Activated T-helper 9 cell treated with anti-CD3 and anti-CD28 coated beads, Interleukin-2, amount 50 U/mL, for 16 hours (primary cell): ENCODE measurements at places on chromosomes 2 and 18.

- DNase-seq = no peak
Observed at GRCh38 chr2:75798569-75798968, 87.9 kb upstream of the GCFC2 start.

DNA sequence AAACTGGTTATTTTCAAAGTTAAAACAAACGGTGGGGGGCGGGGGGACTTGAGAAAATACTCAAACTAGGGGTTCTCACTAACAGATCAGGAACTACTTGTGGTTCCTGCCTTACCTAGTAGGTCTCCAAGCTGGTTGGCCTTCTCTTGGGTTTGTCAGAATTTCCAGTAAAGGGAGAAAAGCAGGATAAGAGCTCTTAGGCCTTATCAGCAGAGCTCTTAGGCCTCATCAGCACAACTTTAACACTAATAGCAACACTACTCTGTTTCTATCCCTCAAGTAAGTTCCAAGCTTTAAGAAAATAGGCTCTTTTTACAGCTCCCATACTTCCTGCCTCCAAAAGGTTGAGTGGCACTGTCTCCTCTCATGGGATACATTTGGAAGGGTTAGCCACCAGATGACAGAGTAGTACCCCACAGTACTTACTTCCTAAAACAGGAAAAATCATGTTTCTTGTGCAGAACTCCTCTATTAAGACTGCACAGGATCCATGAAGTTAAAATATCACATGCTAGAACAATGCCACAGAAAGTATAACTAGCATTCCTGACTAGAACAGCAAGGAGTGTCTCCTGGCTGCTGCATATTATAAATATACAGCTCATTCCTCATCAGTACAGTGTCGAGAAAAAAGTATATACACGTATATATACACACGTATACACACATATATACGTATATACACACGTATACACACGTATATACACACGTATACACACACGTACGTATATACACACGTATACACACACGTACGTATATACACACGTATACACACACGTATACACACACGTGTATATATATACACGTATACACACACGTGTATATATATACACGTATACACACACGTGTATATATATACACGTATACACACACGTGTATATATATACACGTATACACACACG is 6.1 kb downstream of the FBXO11 start:
- DNase-seq = no peak

- DNase-seq = no peak
Observed at GRCh38 chr2:21642647-21643046, 518.9 kb downstream of the TDRD15 start.

GRCh38 chr2:8230466-8230865 is 451.4 kb upstream of the ID2 start:
- no peak for DNase-seq

DNA sequence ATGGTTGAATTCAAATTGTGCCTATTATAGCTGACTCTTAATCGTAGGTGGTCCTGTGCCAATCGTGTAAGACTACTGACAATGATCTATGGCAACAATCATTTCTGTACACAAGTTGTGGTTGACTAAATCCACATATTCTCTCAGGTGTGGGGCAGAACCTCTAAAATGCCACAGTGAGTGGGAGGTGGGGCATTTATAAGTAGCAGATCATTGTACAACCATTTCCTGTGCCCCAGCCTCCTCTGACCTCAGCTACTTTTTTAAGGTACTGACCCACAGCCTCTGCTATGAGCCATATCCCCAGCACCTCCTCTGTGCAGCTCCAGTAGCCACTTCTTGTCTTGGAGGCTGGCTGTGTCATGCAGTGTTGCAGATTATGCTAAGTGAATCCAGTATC is 48.6 kb upstream of the RAPH1 start:
- no peak for DNase-seq

GRCh38 chr2:102313471-102313870 is 2.1 kb downstream of the IL1RL1 start:
- DNase-seq = no peak

GRCh38 chr2:61220768-61221167 is 58.8 kb downstream of the C2orf74 start:
- no peak for DNase-seq

DNA sequence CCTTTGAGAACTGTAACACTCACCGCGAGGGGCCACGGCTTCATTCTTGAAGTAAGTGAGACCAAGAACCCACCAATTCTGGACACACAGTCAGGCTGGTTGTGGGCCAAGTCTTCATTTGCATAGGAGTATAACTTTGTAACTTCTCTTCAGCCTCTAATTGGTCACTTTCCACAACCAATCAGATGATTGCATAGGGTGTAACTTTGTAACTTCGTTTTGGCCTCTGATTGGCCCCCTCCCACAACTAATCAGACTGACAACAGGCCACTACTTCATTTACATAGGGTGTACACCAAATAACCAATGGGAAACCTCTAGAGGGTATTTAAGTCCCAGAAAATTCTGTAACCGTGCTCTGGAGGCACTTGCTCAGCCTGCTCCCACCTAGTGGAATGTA is 77.5 kb upstream of the TCF4 start:
- no peak for DNase-seq

DNA sequence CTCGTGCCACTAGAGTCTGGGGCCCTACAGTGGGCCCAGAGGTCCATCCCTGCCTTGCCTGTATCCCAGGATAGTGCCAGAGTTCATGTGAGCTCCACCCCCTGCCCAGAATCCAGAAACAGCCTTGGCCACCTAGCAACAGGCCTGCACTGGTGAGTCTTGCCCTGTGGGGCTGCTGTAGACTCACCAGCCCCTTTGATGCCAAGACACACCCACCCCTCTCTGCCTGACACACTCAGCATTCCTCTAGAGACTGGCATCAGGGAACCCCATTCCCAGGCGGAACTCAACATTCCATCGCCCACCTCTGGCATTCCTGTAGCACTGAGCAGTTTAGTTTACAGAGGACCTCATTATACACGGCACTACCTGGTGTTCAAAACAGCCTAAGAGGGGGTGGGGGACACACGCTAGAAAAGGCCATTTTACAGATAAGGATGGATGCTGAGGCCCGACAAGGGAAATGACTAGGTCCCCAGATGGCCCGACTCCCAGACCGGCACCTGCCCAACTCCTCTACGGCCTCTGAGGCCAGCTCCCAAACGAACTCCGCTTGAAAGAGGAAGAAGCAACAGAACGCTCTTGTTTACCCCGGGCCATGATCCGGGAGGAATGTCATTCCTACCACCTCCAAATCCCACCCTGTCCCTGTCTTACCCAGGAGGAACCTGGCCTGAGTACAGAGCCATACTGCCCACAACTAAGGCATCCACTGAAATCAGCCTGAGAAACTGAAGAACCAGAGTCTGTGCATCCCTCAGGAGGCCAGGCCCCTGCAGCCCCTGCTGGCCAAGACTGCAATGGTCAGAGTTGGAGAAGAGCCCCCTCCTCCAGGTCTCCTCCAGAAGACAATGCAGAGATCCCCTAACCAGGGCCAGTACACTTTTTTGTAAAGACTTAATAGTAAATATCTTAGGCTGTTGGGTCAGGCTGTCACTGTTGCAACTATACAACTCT is 180.2 kb downstream of the TNS1 start:
- DNase-seq = no peak

DNA sequence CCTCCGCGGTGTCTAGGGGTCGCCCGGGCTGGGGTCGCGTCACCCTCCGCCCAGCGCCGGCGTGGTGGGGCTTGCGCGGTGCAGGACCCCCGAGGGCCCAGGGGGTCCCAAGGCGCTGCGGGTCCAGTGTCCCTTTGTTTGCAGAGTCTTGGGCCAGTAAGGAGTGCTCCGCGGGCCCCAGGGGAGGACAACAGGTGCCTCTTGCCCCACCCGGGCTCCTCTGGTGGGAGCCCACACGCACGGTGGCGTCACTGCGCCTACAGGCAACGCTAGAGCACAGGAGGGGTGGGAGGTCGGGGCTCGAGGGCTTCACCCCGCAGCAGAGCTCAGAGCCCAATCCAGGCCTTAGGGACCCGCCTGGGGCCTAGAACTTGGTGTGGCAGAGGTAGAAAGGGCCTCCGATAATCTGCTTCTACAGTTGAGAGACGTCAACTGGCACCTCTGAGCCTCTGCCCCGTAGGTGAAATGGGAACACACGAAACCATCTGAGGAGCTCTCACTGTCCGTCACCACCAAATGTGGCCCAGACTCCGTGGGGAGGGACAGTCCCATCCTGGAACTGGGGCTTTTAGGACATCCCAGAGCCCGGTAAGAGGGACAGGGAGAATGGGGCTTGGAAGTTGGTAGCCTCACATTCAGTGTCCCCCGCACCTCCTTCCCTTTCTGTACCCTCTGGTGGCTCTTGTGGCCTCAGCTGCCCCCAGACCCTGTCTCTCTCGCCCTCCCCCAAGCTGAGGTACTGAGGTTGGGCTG is 1.4 kb downstream of the ARID5A start:
- DNase-seq = peak; percentile 49

- no peak for DNase-seq
Observed at GRCh38 chr18:24719791-24720190, 259.4 kb downstream of the HRH4 start.

- DNase-seq = no peak
Observed at GRCh38 chr2:170819680-170820664, 3.3 kb downstream of the GAD1 start.

- DNase-seq = no peak
Observed at GRCh38 chr2:120037995-120038541, 25.2 kb downstream of the EPB41L5 start.

- no peak for DNase-seq
Observed at GRCh38 chr2:101630224-101630949, 67.1 kb upstream of the MAP4K4 start.

DNA sequence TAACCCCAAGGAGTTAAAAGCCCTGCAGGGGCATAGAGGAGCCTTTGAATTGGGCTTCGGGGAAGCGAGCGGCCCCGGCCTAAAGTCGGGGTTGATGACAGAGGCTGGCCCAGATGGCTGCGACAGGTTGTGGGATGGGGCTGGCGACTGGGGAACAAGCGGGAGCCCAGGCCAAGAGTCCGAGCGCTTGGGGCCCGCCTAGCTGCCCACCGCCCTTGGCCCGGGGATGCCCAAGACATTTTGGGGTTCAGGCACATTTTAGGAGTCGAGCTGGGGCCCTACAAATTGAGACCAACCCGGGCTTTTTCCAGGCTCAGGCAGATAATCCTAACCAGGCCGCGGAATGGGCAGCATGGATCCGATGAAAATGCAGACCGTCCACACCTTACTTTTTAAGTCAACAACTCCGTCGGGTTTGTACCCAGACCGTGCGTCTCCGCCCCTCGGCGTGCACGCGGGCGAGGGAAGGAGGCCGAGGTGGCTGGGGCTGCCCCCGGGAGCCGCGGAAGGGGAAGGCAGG is 507 bp downstream of the RTKN start:
- no peak for DNase-seq

GRCh38 chr2:44772131-44772530 is 169.4 kb upstream of the SIX3 start:
- no peak for DNase-seq

GRCh38 chr2:224433442-224433841 is 31.5 kb upstream of the FAM124B start:
- no peak for DNase-seq

DNA sequence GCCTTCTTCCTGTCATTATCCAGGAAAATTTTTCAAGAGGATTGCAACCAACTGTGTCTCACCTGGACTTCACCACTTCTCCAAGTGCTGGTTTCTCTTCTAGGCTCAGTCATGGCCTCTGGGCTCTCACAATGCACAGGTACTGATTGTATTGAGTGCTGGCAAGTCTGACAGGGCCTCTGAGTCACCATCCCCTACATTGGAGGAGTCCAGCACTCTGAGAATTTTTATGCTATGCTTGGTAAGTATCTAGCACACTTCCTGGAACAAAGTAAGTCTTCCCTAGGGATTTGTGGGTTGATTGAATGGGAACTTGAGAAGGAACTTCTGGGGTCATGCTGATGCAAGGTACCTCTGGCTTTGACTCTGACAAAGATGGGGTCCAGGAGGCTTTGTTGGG is 147.2 kb upstream of the CELF4 start:
- no peak for DNase-seq

DNA sequence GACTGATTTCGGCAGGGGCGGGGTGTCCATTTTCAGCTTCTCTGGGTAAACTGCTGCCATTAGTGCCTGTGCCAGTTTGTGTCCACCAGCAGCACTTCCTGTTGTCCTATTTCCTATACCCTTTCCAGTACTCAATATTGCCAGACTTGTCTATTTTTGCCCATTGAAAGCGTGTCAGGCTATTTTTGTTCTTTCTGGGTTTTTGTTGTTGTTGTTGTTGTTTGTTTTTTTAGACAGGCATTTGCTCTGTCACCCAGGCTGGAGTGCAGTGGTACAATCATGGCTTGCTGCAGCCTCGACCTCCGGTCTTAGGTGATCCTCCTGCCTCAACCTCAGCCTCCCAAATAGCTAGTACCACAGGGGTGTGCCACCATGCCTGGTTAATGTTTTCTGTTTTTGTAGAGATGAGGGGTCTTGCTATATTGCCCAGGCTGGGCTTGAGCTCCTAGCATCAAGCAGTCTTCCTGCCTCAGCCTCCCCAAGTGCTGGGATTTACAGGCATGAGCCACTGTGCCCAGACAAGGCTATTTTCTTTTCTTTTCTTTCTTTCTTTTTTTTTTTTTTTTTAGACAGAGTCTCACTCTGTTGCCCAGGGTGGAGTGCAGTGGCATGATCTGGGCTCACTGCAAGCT is 8.5 kb downstream of the PRELID3A start:
- DNase-seq = no peak

DNA sequence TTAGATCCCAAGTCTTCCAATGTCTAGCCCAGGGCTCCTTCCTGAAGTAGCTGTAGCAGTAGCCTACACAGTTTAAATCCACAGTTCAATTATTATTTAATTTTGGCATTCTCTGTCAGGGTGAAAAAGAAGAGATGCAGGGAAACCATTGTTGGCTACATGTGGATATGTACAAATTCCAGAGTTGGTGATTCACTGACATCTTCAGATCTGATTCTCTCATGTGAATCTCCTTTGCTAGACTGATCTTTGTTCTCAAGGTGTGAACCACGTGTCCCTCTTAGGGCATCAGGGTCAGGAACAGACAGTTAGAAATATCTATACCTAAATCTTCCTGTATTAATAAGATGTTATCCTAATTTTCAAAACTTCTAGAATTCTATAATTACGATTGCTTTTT is 36.7 kb downstream of the ADCYAP1 start:
- DNase-seq = no peak

DNA sequence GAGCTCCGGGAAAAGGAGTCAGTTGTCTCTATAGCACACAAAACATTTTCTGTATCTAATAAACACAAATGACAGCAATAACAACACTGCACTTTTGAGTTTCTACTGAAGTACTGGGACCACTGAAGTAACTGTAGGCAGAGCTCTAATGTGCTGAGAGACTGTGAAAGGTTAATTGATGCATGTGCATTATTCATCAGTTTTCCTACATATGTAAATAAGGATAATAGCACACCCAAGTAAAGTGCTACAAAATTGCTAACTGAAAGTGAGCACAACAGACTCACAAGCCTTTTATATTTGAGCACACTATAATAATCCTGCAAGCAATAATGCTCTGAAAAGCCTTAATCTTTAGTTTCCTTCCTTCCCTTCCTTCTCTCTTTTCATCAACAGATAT is 1051.6 kb downstream of the LRP1B start:
- DNase-seq = no peak

DNA sequence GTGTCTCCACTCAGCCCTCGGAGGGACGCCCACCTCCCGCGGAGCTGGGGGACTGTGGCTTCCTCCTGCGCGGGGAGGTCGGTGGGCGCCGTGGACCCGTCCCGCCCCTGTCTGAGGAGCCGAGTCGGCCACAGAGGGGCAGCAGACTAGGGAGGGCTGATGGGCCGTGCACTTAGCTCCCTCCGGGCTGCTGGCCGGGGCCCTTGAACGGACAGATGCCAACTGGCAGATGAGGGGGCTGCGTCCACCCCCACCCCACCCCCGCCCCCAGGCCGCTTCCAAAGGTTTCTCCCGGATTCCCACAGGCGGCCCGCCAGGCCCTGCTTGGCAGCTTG is 10.4 kb upstream of the UBE2F start:
- DNase-seq = no peak
